NCI-H526 treated with DMSO at 0.1 percent for 48 hours (cell line): ENCODE measurements at places on chromosomes 3 and 15.

GRCh38 chr3:177361081-177361938, 164.0 kb upstream of the TBL1XR1 start:
- no peak for DNase-seq

DNA sequence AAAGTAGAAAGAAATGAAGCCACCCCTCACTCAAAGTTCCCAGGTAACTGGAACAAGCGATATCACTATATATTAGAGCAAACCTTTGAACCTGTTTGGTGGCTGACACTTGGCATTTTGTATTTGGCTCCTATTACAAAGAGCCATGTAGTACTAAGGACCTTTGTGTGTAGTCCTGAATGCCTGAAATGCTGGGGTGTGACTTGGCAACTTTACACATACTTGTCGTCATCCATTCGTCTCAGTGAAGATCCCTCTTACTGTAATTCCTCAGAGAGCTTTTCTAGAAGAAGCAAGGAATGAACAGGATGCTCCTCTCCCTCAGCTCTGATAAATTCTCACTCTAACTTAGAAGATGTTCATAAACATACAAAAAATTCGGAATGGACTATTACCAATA, 216.1 kb upstream of the CDIN1 start:
- DNase-seq, result no peak

DNA sequence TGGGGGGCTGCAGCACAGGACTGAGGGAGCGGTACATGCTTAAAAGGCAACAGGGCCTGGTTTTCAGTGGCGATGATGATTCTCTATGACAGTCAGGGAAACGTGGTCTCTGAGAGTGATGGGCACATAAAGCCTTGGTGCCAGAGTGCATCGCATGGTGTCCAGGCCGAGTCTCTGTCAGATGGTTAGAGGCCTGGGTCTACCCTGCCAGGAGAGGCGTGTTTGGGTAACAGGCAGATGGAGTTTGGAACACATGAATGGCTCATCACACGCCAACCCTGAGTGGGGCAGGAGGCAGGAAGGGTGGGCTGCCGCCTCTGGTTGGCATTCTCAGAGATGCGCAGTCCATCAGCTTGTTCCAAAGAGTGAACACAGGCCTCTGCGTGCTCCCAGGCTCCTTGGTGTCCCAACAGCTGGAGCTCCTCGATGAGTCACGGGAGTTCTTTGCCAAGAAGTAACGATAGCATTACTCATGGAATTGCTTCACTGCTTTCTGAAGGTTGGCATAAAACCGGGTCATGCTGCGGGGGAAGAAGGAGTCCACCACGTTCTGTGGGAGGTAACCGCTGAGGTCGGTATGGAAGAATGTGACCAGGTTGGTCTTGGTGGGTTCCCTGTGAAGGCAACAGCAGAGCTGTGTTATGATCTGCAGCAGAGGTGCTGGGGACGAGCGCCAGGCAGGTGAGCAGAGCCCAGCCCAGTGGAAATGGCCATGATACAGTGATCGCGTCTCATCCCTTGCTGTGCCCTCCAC, 11.0 kb downstream of the STARD5 start:
- no peak for DNase-seq

- DNase-seq, result no peak
Observed at GRCh38 chr3:32934150-32934742, 17.2 kb upstream of the CCR4 start.

DNA sequence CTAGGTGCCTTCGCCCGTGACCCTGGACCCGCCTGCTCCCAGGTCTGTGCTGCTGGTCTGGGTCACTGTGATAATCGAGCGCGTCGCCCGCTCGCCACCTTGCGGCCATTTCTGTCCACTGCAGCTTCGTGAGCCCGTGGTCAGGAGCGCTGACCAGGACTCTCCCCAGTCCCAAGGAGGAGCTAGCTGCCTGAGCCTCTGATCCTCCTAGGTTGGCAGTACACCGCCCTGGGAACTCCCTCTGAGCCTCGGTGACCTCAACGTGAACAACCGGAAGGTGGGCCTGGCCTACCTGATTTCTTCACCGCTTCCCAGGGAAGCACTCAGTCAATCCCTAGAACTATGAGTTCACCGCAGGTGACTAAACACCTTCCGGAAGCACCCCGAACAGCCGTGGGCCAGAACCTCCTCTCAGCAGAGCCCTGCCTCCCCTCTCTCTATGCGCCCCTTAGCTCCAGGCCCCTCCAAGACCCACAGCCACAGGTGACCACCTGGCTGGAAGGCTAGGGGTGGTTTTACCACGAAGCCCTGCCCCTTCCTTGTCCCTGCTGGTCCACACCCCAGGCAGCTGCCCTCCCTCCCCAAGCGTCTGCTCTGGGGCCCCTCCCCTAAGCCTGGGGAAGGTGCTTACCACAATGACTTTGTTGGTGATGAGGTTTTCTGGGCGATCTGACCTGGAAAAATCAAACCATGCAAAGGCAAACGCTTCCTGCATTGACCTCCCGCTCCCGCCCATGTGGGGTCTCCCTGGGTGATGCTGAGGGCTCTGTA, 9.7 kb downstream of the PLA2G4D start:
- DNase-seq, result no peak

DNA sequence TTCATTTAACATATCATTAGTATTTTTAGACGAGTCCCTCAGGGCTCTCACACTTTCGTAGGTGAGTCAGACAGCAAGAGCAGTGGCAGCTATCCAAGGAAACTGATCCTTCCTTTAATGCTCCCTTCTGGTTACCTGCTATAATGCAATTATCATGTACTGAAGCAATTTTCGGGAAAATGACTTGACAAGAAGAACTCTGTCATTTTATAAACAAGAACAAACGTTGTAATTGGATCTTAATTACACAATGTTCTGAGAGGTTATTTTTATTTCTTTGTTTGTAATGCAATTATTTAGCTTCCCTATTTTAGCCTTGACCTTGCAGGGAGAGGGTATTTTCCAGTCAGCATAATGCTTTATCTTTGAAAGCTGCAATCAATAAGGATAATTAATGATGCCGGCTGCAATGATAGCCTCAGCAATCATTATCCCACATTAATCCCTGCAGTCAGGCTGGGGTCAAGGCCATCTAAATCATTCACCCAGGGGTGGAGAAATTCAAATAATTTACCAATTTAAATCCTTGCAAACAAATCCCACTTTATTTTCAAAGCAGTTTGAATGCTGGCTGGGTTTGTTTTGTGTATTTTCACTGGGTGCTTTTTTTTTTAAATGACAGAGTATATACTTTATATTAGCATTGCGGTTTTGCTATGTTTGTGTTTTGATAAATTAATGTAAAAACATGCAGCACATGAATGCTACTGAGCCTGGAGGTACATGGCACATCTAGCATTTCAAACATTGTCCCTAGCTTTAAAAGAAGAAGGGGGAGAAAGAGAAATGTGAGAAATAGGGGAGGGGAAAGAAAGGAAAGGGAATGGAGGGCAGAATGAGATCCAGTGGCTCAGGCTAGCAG, 249.9 kb downstream of the SHOX2 start:
- no peak for DNase-seq
